ENCODE measurements at places on chromosomes 3 and 15.

DNA sequence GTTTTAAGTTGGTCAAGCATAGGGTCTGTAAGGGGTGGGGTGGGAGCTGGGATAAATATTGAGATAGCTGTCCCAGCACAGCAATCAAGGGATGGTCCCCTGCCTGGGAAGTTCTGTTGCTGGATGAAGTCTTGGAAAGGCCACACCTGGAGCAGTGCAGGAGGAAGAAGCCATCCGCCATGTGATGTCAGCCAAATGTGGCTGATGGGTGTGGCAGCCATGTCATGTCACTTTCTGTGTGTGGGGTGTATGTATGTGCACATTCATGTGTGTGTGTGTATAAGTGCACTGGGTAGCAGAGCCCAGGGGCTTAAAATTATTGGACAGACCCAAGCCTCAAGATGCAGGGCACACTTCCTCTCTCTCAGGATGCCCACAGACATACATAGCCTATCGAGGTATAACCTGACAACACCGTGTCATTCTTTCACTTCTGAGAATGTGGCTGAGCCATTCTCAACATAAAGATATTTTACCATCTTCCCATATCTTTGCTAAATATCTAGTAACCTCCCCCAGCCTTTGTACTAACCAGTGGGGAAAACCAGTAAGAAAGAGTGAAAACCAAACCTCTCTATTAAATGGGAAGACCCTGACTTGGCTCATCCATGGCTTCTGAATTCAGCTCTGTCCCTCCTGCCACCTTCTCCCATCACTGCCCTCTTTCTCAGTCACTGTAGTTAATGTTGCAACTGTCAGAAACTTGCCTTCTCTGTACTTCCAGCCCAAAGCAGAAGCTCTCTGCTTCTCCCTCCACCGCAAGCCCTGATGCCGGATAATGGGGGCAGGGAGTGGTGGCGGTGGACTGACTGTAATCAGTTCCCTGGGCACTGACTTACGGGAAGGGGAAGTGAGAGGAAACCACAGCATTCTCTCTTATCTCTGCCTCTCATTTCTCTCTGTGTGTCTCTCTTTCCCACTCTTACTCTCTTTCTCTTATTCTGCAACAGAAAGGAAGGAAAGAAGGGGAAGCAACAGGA is 11.2 kb downstream of the TNFSF10 start:
- no peaks in the 10 kb centered on the region for H3K36me3 ChIP-seq
- H3K27ac ChIP-seq: no peak overlapping the region
- DNase-seq: peak; percentile 79
- peaks cover 7% of the 10 kb centered on the region for H3K4me1 ChIP-seq
- no peak overlapping the region for H3K4me3 ChIP-seq
- H3K27me3 ChIP-seq: peaks cover 2% of the 10 kb centered on the region

DNA sequence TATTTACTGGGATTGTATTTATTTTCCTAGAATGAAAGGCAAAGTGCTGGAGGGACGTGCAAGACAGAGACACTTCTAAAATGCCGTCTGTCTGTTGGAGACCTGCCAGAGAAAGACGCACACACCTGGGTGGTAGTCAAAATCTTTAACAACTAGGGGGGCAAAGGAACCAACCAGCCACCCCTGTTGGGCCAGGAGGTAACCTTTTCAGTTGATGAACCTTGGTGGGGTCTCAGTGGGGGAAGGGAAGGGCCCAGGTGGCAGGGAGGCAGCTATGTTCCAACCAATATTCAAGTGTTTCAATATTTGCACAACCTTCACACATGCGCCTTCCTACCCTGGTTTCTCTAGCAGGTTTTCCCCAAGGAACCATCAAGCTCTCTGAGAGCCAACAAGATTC is 99.0 kb downstream of the MEGF11 start:
- no peak overlapping the region for H3K27ac ChIP-seq
- H3K27me3 ChIP-seq: peaks cover 24% of the 10 kb centered on the region
- no peaks in the 10 kb centered on the region for H3K36me3 ChIP-seq
- DNase-seq: no peak
- H3K4me1 ChIP-seq: no peaks in the 10 kb centered on the region

DNA sequence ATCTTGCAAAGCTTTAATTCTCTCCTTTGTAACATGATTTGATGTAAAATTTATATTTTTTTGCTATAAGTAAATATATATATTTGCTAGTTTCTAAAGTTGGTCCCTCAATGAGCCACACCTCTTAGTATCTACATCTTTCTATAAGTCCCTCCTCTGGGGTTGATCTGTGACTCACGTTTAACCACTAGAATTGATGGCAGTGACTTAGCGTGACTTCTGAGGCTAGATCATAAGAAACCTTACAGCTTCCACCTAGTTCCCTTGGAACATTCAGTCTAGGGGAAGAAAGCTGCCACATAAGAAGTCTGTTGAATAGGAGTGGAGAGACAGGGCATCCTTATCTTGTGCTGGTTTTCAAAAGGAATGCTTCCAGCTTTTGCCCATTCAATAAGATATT is 56.6 kb upstream of the TNIK start:
- H3K4me3 ChIP-seq: no peak overlapping the region
- no peak for DNase-seq
- no peak overlapping the region for H3K27ac ChIP-seq
- no peaks in the 10 kb centered on the region for H3K36me3 ChIP-seq
- H3K4me1 ChIP-seq: no peaks in the 10 kb centered on the region

DNA sequence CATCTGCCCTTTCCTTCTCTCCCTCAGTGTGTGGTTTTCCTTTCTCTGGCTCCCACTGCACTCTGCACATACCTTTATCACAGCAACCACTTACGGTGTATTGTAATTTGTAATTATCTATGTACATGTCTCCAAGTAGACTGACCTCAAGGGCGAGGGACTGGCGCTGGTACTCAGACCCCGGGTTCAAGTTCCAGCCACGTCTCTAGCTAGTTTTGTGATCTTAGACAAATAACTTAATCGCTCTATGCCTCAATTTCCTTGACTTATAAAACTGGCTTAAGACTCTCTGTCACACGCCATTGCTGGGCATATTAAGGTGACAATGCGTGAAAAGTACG is 607 bp upstream of the SENP2 start:
- no peak for DNase-seq
- no peaks in the 10 kb centered on the region for H3K27me3 ChIP-seq
- peak overlapping the region; percentile 69 for H3K4me3 ChIP-seq
- H3K27ac ChIP-seq: peak overlapping the region; percentile 42

- peaks cover 13% of the 10 kb centered on the region for H3K4me1 ChIP-seq
- H3K27me3 ChIP-seq: peaks cover 14% of the 10 kb centered on the region
- H3K27ac ChIP-seq: peak overlapping the region; percentile 74
- peak; percentile 42 for DNase-seq
- H3K4me3 ChIP-seq: peak overlapping the region; percentile 73
- H3K36me3 ChIP-seq: no peaks in the 10 kb centered on the region
Observed at GRCh38 chr3:160754371-160754854, 1.6 kb upstream of the PPM1L start.

DNA sequence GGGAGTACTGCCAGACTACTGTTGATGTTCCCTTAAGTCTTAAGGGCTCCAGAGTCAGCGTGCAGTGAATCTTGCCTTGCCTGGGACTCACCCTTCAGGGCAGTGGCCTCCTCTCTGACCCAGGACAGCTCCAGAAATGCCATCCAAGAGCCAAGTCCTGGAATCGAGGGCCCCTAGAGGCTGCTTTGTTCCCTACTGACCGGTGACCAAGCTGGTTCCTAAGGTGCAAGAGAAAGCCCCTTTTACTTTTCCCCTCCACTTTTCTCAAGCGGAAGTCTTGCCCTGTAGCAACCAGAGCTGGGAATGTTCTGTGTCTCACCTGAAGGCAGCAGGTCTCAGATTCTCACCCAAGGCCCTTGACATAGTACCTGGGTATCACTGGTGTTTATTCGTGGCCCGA is 238.0 kb downstream of the DOCK3 start:
- no peaks in the 10 kb centered on the region for H3K4me1 ChIP-seq
- no peaks in the 10 kb centered on the region for H3K36me3 ChIP-seq
- no peak for DNase-seq
- no peak overlapping the region for H3K4me3 ChIP-seq

GRCh38 chr3:169271936-169272335 is 391.6 kb downstream of the MECOM start:
- no peak for DNase-seq
- no peaks in the 10 kb centered on the region for H3K4me1 ChIP-seq
- H3K4me3 ChIP-seq: no peak overlapping the region
- no peaks in the 10 kb centered on the region for H3K36me3 ChIP-seq
- no peaks in the 10 kb centered on the region for H3K27me3 ChIP-seq

- H3K4me3 ChIP-seq: no peak overlapping the region
- no peaks in the 10 kb centered on the region for H3K36me3 ChIP-seq
- H3K27ac ChIP-seq: no peak overlapping the region
- no peaks in the 10 kb centered on the region for H3K27me3 ChIP-seq
- H3K4me1 ChIP-seq: no peaks in the 10 kb centered on the region
Observed at GRCh38 chr3:176930942-176931341, 266.3 kb downstream of the TBL1XR1 start.

- no peak for DNase-seq
- no peaks in the 10 kb centered on the region for H3K36me3 ChIP-seq
- H3K4me1 ChIP-seq: no peaks in the 10 kb centered on the region
- H3K27ac ChIP-seq: no peak overlapping the region
- no peak overlapping the region for H3K4me3 ChIP-seq
Observed at GRCh38 chr3:176505878-176506621, 691.2 kb downstream of the TBL1XR1 start.

DNA sequence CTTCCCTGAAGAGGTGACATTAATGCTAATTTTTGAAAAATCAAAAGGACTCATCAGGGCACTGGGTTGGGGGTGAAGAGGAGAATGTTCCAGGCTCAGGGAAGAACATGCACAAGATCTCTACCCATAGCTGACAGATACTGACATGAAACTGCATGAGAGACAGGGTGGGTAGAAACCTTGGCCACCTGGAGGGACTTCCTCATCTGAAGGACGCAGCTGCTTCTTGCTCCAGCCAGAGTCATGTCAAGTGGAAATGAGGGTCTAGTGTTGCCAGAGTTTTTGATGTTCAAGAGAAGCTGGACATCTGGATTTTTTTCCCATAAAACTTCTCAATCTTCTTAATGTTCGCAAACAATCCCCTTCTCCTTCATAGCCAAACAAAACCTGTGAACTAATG is 29.7 kb downstream of the AMOTL2 start:
- peaks cover 5% of the 10 kb centered on the region for H3K4me1 ChIP-seq
- H3K36me3 ChIP-seq: no peaks in the 10 kb centered on the region
- H3K27ac ChIP-seq: no peak overlapping the region
- no peaks in the 10 kb centered on the region for H3K27me3 ChIP-seq
- H3K4me3 ChIP-seq: no peak overlapping the region

GRCh38 chr15:49904296-49904695 is 214.7 kb downstream of the ATP8B4 start:
- no peak for DNase-seq
- peaks cover 8% of the 10 kb centered on the region for H3K4me1 ChIP-seq
- H3K27ac ChIP-seq: no peak overlapping the region

DNA sequence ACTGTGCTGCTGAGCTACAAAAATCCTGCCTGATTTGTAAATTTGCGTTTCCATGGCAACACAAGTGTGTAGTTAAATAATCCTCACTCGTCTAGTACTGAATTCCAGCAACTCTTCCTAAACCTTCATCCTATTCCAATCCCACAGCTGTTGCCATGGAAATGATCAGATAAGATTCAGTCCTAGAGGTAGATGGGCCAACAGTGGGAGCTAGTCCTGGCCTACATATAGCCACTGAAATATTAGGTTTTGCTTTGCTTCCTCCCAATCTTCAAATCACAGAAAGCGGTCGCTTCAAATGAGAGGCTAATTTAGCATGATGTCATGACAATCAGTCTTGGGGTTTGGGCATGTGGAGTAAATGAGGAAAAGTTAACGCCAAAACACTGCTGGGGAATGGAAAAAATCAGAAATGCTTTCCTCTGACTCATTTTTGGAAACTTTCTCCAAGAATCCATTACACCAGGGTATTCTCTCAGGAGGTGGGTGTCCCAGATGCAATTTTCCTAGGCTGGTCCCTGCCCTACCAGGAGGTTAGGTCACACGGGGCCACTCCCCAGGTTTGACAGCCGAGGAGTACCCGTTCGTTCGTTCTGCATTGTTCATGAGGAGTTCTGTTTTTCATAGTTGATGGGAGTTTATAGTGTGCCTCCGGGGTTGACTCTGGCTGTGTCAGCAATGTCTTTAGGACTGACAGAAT is 159.2 kb upstream of the SLCO3A1 start:
- peak; percentile 91 for DNase-seq
- peaks cover 12% of the 10 kb centered on the region for H3K4me1 ChIP-seq
- H3K27ac ChIP-seq: peak overlapping the region; percentile 87
- no peaks in the 10 kb centered on the region for H3K27me3 ChIP-seq
- no peaks in the 10 kb centered on the region for H3K36me3 ChIP-seq

- no peaks in the 10 kb centered on the region for H3K4me1 ChIP-seq
- no peak for DNase-seq
- H3K27me3 ChIP-seq: peaks cover 21% of the 10 kb centered on the region
- no peak overlapping the region for H3K4me3 ChIP-seq
- H3K36me3 ChIP-seq: no peaks in the 10 kb centered on the region
- H3K27ac ChIP-seq: no peak overlapping the region
Observed at GRCh38 chr15:89521605-89522004, 25.2 kb upstream of the RHCG start.

- no peaks in the 10 kb centered on the region for H3K36me3 ChIP-seq
- DNase-seq: peak; percentile 30
- peak overlapping the region; percentile 40 for H3K27ac ChIP-seq
- peaks cover 20% of the 10 kb centered on the region for H3K27me3 ChIP-seq
Observed at GRCh38 chr3:10600726-10601125, 95.3 kb upstream of the ATP2B2 start.

GRCh38 chr3:185831195-185831594 is 6.4 kb upstream of the IGF2BP2 start:
- H3K4me1 ChIP-seq: peaks cover 6% of the 10 kb centered on the region
- no peaks in the 10 kb centered on the region for H3K27me3 ChIP-seq
- H3K4me3 ChIP-seq: no peak overlapping the region
- H3K36me3 ChIP-seq: no peaks in the 10 kb centered on the region

DNA sequence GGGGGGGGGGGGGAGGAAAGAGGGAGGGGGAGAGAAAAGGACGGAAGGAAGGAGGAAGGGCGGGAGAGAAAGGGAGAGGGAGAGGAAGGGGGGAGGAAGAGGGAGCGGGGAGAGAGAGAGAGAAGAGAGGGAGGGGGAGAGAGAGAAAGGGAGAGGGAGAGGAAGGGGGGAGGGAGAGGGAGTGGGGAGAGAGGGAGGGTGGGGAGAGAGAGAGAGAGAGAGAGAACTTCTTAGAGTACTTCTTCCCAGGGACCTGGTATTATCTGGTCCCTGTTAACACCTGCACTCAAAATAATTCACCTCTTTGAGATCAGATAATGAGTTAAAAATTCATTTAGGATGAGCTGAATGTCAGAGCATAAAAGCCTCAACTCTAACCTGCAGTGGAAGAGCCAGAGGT is 1.1 kb downstream of the SEC13 start:
- peak; percentile 39 for DNase-seq
- peak overlapping the region; percentile 98 for H3K27ac ChIP-seq
- H3K36me3 ChIP-seq: peaks cover 39% of the 10 kb centered on the region
- H3K27me3 ChIP-seq: no peaks in the 10 kb centered on the region

DNA sequence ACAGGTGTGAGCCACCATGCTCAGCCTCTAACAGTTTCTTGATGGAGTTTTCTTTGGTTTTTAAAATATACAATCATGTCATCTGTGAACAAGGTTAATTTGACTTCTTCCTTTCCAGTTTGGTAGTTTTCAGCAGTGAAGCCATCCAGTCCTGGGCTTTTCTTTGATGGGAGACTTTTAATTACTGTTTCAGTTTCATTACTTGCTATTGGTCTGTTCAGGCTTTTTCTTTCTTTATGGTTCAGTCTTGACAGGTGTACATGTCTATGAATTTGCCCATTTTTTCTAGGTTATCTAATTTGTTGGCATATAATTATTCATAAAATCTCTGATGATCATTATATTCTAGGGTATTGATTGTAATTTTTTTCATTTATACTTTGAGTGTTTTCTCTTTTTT is 36.8 kb downstream of the PFN2 start:
- no peaks in the 10 kb centered on the region for H3K36me3 ChIP-seq
- no peak overlapping the region for H3K4me3 ChIP-seq
- no peaks in the 10 kb centered on the region for H3K27me3 ChIP-seq
- DNase-seq: no peak
- no peak overlapping the region for H3K27ac ChIP-seq
